Endothelial cell of umbilical vein (primary cell): ENCODE measurements at places on chromosomes 4 and X. TPM values are rescaled to one million over a fixed set of nuclear protein-coding genes. Genes with fewer than 3 reads are reported as not detected.

- DNase-seq: no peak
Observed at GRCh38 chrX:7156879-7157278, 8.9 kb upstream of the PUDP start.

DNA sequence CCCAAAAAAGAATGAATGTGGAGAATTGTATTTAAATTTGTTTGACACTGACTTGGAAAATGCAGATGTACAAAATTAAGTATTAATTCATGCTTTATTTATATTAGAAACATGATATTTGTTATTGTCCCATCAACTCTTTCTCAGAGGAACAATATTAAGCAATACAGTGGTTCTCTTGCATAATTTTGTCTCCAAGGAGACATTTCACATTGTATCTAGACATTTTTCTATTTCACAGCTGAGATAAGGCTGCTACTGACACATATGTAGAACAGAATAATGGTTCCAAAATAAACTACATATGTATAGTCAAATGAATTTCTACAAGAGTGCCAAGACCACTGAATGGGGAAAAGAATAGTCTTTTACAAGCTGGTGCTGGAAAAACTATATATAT, 427.9 kb upstream of the SPANXN1 start:
- DNase-seq: no peak

ELMOD2 gene
- 2.6 and 5.0 TPM in 2 replicates for polyA plus RNA-seq

TEC gene
- 0.08 and 0.18 TPM in 2 replicates for polyA plus RNA-seq

GRCh38 chrX:154310616-154311536, 15.3 kb downstream of the TKTL1 start:
- DNase-seq: no peak

PPP1R2C gene
- polyA plus RNA-seq: not detected in 2 replicates

- DNase-seq: peak; percentile 16
Observed at GRCh38 chrX:12447448-12448064, 309.3 kb downstream of the FRMPD4 start.

DNA sequence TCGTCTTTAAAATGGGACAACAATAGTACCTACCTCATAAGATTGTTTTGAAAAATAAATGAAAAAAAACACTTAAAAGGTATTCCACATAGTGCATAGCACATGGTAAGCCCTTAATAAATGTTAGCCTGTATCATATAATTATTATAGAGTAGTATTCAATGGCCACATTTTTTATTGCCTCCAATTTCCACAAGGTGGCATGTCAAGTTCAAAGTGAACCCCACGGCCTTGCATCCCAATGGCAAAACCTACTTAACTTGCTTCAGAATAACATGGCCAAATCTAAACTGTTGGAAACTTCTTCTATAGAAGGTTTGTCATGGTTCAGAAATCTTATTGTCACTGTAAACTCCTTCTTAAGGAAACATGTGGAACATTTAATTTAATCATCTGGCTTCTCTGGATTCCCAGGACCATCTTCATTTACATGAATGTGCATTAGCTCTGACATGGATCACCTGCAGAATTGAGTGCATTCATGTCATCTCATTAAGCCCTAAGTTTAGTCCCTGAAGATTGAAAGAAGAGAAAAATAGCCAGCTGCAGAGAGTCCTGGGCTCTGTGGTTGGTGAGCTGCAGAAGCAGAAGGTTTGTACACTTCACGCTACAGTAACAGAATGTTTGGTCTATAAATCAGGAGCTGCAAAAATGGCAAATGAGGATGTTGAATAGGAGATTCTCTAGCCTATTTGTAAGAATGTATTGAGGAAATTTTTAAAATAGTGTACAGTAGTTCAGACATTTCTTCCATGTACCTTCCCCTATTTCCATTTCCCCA, 61.0 kb downstream of the ANXA3 start:
- DNase-seq: peak; percentile 62

DNA sequence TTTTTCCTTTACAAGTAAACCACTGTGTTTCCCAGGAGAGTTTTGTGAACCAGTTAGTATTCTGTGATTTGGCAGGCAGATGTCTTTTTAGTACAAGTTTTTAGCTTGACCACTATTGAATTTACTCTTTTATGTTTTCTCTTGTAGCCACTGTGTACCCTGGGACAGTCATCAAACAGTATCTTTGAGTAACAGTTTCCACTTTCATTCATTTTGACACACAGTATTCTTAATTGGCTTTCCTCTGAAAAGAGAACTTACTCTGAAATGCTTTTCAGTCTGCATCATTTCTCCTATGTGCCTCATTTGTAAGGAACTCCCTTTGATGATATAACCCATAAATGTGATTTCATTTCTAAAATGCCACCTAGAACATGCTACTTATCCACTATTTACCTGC, 476.5 kb downstream of the PDGFC start:
- DNase-seq: no peak

DNA sequence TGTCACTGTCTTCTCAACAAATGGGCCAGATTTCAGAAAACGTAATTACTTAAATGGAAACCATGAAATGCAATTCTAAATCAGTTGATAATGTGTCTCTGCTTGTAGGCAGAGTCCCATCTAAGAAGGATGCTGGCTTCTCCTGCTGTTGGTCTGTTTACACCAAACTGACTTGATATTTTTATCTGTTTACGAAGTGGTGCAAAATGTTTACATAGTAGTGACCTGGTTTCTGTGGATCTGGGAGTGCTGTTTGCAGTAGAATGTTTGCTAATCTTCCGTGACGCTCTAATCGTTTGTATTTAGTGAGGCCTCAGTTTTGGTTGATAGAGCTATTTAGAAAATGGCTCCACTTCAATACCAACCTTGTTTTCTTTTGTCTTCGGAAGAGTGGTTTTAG, 213.5 kb downstream of the VEGFC start:
- DNase-seq: no peak

- no peak for DNase-seq
Observed at GRCh38 chrX:129965166-129965565, 17.3 kb upstream of the BCORL1 start.

TRIM61 gene
- polyA plus RNA-seq: not detected in 2 replicates

DNA sequence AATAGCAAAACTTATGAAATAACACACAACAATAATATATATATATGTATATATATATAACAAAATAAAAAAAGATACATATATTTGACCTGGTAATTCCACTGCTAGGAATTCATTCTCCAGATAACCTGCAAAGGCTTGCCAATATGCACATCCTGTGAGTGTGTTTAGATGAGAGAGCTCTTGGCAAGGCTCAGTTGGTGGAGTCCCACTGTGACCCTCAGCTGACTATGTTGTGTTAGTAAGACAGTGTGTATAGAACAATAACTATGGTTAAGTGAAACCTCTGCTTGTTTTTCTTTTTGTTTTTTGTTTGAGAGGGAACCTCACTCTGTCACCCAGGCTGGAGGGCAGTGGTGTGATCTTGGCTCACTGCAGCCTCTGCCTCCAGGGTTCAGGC, 39.5 kb upstream of the RBMX start:
- DNase-seq: peak; percentile 50

- peak; percentile 21 for DNase-seq
Observed at GRCh38 chr4:186192066-186192612, 772 bp downstream of the CYP4V2 start.
